ENCODE measurements at places on chromosomes 3 and 15.

DNA sequence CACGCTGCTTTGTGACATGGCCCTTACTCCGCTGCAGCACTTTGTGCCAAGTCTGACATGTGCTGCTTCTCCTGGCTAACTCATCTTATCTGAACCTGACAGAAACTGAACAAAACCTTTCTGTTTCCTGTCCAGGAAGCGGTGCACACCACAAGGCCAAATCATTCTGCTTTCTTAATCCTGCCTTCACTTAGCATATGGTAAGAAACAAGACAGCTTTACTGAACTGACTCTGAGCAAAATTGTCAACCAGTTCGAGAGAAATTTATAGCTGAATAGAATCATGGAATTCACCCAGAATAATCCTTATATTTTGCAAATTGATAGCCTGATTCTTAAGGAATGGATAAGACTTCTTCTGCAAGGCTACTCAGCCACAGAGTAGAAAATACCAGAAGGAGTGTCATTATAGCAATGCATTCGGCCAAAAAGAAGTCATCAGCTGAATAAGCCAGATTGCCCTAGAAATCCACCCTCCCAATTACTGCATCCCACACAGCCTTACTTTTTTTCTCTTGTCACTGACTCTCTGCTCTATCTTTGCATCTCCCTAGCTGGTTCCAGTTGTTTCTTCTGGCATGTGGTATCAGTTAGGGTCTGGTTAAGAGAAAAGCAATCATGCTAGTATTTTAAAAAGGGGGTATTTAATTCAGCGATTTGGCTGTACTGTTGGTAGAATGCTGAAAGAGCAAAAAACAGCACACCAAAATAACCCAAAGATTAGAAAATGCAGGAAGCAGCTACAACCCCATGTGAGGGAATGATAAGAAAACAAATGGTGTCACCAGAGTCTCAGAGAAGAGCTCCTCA is 41.6 kb upstream of the STRIT1 start:
- DNase-seq = no peak

- DNase-seq = no peak
Measured at GRCh38 chr3:101778385-101779046, 495 bp upstream of the NXPE3 start.

GRCh38 chr15:67836955-67837354 is 2.9 kb downstream of the RNU6-1 start:
- no peak for DNase-seq

- DNase-seq = no peak
Measured at GRCh38 chr15:78057803-78058202, 19.7 kb downstream of the TBC1D2B start.

DNA sequence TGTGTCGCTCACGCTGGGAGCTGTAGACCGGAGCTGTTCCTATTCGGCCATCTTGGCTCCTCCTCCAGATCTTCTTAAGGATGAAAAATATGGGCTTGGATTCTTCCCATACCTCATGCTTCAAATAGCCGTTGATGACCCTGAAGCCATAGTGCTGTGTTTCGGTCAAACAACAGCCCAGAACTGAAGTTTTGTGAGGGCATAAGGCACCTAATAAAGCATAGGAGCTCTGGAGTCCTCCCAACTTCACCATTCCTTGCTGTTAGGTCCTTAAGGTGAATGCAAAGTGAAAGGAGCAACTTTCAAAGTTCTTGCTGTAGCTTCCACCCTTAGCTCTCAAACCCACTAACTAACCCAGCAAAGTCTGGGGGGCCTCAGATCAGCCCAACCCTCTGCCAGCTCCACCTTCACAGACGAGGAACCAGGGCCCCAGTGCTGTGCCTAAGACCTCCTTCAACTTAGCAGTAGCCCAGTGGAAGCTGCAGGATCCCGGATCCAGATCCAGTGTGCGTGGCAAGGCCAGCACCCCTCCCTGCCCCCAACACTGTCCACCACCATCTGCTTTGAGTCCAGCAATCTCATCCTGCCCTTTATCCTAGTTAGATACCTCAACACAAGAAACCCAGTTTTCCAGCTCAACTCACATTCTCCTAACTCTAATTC is at the start of gene GRK7:
Gene GRK7, plus strand, starts transcription at position 321 of the 663 bp plus-strand sequence. CDS start 14,877 bp downstream, outside the sequence.
- DNase-seq = no peak

- no peak for DNase-seq
Measured at GRCh38 chr3:77247061-77247460, 207.2 kb downstream of the ROBO2 start.

- DNase-seq = no peak
Measured at GRCh38 chr3:179373938-179374337, 26.4 kb downstream of the MFN1 start.

- DNase-seq = no peak
Measured at GRCh38 chr3:50150863-50151686, 4.0 kb upstream of the SEMA3F start.

DNA sequence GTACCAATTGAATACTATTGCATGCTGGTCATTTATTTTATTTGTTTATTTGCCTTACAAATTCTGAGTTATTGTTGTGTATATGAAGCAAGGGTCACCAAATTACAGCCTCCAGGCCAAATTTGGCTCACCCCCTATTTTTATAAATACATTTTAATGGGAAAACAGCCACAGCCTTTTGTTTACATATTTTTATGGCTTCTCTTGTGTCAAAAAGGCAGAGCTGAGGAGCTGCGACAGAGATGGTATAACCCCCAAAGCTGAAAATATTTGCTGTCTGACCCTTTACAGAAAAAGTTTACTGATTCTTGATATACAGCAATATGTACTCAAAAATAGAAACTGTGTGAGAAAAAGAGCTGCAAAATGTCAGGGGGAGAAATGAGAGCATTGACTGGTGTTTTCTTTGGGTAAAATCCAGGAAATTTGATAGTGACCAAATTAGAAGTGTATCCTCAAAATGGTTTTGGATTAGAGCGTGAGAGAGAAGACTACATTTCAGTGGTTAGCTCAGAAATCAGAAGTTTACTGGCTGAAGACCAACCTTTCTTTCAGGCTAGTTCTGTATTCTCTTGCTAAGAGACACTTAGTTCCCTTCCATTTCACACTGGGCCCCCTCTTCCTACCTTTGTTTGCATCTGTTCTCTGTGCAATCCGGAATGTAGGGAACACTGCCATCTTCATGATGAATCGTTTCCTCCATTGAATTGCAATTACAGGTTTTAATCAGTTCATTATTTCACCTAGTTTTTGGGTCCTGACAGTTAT is 757.8 kb downstream of the AGBL1 start:
- no peak for DNase-seq

GRCh38 chr15:67784090-67784781 is 41.1 kb upstream of the SKOR1 start:
- no peak for DNase-seq

DNA sequence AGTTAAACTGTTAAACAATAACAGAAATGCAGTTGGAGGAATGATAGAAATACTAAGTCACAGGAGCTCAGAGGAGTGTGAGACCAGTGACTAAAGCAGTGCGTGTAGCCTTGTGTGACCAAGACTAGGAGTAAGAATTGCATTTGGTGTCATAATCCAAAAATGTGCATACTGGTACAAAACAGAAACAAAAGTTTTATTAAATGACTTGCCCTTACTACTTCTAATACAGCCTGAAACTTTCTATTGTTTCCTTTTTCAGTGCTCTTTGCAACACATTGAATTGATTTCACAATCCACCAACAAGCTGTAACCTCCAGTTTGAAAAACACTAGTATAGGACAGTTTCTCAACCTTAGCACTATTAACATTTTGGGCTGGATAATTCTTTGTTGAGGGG is 17.1 kb downstream of the SNX1 start:
- DNase-seq = no peak
